Activated CD4-positive, alpha-beta T cell treated with anti-CD3 and anti-CD28 coated beads, Interleukin-2, amount 50 U/mL, for 1 hour (primary cell): ENCODE measurements at places on chromosomes 16 and 17.

DNA sequence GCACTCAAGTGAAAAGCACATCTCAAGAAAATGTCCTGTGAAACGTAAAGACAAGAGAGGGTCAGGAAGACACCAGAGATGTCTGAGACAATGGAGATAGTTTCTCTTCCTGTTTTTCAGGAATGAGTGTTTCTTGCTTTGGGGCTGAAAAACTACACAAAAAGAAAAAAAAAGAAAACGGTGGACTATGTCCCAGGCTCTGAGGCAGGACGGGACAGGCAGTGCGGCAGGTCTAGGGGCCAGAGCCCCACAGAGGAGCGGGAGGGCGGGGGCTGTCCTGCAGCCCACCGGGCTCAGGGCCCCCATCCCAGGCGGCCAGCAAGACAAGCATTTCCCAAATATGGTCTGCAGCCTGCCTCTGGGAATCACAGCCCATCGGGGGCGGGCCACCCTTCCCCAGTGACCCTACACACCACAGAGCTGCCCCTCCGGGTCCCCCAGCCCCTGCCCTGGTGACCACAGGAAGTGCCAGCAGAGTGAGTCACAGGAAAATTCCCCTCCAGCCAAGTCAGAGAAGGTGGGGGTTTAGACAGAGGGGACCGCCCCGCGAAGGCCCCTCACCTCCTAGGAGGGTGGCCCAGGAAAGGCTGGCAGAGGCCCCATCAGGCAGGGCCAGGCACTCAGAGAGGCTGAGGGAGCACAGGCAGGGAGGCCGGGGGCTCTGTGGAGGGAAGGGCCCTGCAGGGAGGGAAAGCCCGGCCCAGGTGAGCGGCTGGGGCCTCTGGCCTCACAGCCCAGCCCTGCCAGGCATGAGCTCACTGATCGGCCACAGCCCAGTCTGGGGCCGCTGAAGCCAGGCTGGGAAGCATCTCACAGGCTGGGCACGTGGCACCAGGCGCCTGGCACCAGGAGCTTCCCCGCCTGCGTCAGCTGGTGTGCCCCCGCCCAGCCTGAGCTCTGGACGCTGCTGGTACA, 6.3 kb downstream of the BCAR1 start:
- no peak for DNase-seq

- DNase-seq: no peak
Observed at GRCh38 chr17:18910881-18911280, 41.1 kb upstream of the SLC5A10 start.

DNA sequence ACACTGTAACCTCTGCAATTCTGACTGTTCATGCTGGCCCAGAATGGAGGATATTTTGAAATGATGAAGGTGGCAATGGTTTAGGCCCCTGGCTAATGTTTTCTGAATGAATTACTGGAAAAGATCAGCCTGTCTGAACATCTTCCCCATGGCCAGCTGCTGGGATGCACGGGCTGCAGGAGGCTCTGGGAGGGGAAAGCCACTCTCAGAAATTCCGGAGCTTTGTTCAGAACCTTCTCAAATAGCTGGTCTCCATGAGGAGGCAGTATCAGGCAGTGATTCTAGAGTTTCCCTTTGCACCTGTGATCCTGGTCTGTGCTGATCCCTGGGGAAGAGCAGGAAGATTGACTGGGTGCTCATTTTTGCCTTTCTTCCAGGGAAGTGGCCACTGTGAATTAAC, 5.0 kb downstream of the SLC6A2 start:
- DNase-seq: no peak

- no peak for DNase-seq
Observed at GRCh38 chr16:31754998-31755615, 118.5 kb upstream of the ZNF267 start.

GRCh38 chr17:4969551-4970173, 2.0 kb upstream of the SPAG7 start:
- DNase-seq: peak; percentile 4

- no peak for DNase-seq
Observed at GRCh38 chr17:67211742-67212141, 33.3 kb downstream of the HELZ start.

DNA sequence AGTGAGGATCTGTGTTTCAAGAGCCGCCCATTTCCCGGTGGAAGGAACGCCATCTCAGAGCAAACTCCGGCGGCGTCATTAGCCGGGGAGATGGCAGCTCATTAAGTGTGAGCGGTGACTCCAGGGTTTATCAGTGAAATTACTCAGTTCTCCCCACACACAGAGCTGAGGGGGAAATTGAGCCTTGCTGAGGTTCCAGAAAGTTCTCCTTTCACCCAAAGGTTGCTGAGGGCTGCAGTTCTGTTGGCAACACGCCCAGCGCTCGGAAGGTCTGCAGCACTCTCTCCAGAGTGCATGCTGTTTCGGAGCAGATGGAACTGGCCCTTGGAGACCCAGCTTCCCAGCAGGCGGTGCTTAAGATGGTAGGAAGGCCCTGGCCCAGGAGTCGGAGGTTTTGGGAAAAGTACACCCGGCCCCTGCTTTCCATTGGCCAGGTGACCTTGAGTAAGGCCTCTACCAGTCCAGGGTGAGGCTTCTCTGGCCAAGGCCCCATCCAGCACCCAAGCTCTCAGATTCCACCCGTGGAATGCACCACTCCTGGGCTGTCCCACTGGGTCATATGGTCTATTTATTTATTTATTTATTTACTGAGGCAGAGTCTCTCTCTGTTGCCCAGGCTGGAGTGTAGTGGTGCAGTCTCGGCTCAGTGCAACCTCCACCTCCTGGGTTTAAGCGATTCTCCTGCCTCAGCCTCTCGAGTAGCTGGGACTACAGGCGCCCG, 167.7 kb upstream of the CIBAR2 start:
- DNase-seq: no peak

DNA sequence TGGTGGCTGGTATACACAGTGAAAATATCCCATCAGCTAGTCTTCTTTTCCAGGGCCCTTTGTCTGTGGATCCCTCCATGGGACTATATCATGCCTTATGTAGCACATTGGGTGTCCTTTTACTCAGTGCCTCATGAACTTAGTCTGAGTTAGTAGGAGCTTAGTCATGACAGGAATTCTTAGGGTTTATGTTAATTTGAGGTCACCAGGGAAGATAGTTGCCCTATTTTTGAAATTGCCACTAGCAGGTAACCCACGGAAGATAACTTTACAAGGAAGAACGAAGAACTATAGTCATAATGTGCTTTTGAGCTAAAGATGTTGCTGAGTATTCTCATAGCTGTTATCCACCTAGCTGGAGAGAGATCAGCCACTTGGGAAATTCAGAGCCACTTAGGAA, 14.8 kb upstream of the PLK1 start:
- DNase-seq: no peak

GRCh38 chr17:59278406-59278805, 53.0 kb upstream of the YPEL2 start:
- DNase-seq: no peak

DNA sequence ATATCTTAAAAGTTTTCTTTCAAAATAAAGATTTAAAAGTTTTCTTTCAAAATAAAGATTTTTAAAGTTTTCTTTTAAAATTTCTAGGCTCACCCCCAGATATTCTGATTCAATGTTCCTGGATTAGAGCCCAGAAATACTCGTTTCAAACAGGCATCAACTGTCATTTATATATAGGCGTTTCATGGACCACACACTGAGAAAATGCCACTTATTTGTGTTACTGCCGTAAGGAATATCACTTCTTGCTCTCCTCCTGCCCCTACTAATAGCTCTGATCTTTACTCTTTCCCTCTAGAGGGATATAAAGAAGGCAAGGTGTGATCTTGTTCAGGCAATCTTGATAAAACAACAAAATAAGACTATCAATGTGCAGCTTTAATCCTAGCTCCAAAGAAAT, 1324.1 kb downstream of the CDH8 start:
- DNase-seq: no peak

DNA sequence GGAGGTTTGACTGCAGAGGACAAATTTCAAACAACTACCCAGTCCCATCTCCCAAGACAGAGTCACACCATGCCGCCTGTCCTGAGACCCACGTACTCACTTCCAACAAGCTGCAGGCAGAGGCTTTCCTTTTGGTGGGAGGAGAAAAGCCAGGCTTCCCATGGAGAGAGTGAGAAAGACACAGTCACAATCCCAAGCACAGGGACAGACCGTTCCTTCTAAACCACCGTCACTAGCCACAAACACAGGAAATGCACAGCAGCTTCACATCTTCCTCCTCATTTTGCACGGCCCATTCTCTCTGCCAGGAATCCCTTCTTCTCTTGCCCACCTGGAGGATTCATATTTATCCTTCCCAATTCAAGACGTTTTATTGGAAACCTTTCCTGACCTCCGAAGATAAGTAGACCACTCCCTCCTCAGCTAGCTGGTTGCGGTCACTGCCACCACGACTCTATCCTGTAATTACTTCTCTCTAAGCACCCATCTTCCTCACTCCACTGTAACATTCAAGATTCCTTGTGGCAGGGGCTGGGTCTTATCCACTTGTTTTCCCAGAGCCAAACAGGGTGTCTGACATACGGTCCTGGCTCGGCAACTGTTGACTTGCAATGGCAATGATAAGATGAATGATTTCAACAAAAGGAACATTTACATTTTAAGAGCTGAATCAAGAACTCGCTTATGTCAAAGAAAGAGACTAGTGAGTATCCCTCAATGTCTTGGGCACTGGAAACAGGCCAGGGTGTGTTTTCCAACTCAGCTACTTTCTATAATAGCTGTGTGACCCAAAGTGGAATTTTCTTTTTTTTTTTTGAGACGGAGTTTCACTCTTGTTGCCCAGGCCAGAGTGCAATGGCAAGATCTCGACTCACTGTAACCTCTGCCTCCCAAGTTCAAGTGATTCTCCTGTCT, 87.6 kb downstream of the XYLT1 start:
- no peak for DNase-seq

DNA sequence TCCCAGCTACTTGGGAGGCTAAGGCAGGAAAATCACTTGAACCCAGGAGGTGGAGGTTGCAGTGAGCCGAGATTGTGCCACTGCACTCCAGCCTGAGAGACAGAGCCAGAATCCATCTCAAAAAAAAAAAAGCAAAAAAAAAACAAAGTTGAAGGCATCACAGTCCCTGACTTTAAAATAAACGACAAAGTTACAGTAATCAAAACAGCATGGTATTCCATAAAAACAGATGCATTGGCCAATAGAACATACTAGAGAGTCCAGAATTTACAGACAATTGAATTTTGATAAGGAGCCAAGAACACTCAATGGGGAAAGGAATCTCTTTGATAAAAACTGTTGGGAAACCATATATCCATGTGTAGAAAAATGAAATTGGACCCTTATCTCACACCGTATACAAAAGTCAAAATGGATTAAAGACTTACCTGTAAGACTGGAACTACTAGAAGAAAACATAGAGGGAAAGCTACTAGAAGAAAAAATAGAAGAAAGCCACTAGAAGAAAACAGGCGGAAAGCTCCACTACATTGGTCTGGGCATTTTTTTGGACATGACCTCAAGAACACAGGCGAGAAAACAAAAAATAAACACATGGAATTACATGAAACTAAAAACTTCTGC, 2.8 kb upstream of the EFCAB13 start:
- no peak for DNase-seq

DNA sequence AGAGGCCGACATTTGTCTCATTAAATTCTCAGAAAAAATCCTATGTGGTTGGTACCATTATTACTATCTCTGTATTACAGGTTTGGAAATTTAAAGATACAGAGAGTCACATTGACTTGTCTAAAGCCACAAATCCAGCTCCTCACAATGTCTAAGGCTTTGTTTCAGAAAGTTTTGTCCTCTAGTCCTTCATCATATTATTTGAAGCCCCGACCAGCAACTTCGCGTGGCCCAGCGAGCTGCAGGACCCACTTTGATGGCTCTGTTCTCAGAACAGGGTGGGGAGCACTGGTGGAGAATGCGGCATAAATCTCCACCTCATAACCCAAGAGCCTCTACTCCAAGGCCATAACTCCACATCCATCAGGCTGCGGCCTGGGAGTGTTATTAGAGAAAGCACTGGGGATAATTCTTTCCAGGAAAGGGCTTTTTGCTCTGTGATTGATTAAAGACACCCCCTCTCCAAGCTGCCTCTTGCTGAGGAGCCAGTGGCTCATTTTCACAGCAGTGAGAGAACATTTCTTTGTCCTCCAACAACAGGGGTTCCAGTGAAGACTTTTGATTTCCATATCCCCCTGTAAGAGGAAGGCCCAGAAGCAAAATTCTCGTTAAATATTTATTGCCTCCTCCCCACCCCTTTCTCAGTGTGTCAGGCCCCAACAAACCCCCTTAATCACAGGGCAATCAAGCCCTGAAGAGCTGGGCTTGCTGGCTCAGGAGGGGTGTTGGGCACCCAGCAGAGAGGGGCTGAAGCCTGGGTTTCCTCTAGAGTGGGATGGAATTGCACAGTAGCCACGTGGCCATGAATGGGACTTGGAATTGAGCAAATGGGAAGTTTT, 113.7 kb upstream of the CDH11 start:
- no peak for DNase-seq

GRCh38 chr17:3008336-3009288, 54.8 kb downstream of the OR1D5 start:
- no peak for DNase-seq

- DNase-seq: peak; percentile 92
Observed at GRCh38 chr17:45385331-45385997, 47.2 kb downstream of the ARHGAP27 start.

DNA sequence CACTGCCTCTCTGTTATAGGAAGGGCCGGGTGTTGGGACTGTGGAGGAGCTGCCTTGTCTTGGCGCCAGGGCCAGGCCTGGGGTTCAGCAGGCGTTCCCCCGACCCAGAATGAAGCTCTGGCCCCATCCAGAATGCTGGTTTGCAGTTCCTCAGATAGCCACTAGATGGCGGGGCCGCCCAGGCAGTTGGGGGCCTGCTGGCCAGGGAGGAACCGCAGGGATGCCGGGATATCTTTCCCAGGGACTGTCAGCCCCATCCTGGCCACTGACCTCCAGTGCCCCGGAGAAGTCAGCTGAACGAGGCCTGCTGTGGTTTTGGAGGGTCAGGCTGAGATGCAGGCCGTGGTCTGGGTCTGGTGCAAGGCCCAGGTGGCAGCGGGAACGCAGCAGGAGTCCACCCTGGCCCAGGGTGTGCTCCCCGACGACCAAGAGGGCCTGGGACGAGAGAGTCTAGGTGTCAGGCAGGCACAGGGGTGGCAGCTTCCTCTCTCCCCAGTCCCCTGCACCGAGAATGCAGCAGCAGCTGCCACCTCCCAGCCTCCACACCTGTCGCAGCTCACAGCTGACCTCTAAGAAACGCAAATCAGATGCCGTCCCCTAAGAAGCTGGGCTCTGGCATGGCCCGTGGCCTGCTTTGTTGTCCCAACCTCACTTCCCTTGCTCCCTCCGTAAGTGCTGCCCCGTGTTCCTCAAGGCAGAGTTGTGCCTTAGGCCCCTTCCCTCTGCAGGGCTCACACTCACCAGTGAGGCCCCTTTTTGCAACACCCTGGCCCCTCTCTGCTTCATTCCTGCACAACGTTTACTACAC, 51.2 kb downstream of the RMI2 start:
- peak; percentile 65 for DNase-seq

- DNase-seq: no peak
Observed at GRCh38 chr17:29133121-29133713, 47.0 kb downstream of the MYO18A start.

- DNase-seq: no peak
Observed at GRCh38 chr17:13589658-13590057, 12.1 kb downstream of the HS3ST3A1 start.

- no peak for DNase-seq
Observed at GRCh38 chr16:70777973-70778406, 23.0 kb downstream of the VAC14 start.
